ENCODE measurements at places on chromosomes 4 and X.

- DNase-seq, result no peak
These were observed 47.9 kb downstream of the HSD17B13 start for GRCh38 chr4:87274803-87275202.

DNA sequence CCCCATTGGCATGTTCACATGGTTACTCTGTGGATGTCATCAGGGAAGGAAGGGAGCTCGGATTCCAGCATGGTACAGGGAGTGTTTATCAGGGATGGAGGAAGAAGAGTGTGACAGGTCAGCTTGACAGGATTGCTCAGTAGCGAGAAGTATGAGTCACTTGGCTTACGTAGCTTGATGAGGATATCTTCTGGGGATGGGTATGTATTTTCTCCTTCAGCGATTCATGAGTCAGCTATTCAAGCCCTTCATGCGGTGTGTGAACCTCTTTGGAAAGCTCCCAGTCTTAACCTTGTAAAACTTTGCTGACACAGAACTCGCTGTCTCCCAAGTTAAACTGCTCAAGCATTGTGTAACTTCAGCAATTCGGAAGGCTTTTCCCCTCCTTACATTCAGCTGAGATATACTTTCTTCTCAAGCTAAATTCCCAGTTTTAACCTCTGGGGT is 275.4 kb downstream of the ARHGAP10 start:
- DNase-seq, result peak; percentile 14

- no peak for DNase-seq
These were observed 88.1 kb downstream of the TSPAN5 start for GRCh38 chr4:98570151-98570797.

- peak; percentile 18 for DNase-seq
These were observed 239.3 kb downstream of the GRIA2 start for GRCh38 chr4:157459785-157460184.

DNA sequence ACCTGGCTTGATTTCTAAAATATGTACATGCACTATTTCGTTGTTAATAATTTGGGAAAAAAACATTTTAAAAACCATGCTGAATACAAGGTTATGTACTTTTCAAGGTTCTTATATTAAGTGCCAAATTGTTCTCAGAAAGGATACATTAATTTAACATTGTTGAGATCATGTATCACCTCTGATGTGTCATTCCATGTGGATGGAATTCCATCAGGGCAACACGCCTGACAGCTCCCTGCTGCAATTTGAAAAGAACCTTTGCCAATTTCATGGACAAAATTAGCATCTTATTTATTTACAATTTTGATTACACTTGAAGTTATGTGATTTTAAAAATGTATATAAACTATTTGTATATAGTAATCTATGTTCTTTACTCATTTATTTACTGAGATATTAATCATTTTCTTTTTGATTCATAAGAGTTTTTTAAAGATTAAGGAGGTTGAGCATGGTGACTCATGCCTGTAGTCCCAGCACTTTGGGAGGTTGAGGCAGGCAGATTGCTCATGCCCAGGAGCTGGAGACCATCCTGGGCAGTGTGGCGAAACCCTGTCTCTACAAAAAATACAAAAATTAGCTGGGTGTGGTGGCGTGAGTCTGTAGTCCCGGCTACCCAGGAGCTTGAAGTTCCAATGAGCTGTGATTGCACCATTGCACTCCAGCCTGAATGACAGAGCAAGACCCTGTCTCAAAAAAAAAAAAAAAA is 142.8 kb downstream of the ENPP6 start:
- no peak for DNase-seq

DNA sequence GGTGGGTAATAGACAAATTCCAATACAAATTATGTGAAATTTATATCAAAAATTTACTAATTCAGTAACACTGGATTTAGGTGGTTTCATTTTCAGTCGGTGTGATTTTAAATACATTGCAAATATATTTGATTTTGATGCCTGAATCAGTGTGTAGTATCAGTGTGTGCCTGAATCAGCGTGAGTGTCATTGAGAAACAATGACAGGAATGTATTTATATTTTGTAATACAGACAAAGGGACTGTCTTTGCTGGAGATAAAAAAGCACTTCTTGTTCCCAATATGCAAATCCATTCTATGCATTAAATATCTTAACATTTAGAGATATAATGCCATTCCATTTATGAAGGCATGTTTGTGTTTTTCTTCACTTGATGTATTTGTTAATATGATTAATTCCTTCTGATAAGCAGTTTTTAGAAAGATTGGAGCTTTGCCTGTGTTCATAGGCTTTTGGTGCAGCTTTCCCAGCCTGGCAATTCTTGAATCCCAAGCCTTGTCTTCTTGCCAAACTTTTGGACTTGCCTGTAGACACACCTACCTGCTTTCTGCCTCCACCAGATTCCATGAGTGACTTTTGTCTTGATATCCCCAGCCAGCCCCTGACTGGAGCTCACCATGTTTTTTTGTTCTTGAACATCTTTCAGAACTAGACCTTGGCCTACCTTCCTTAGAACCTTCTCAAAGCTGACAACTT is 243.8 kb downstream of the ADGRL3 start:
- DNase-seq, result no peak

DNA sequence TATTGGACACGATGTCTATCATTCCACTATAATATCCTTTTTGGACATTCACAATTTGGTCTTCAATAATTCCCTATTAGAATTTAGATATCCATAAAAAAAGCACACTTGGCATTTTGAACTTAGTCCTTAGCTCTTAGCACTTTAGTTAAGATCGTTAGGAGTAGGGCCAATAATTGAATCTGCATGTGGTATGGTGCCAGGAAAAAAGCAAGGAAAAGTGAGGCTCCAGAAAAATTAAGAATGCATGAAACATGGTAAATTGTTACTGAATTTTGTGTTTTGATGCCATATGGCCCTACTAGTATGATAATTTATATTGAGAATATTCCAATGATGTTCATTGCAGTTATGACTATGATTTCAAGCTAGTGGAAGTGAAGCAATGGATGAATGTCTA is 53.6 kb upstream of the TEX13A start:
- DNase-seq, result no peak

- no peak for DNase-seq
These were observed 319.1 kb downstream of the GPAT3 start for GRCh38 chr4:83855044-83855443.

DNA sequence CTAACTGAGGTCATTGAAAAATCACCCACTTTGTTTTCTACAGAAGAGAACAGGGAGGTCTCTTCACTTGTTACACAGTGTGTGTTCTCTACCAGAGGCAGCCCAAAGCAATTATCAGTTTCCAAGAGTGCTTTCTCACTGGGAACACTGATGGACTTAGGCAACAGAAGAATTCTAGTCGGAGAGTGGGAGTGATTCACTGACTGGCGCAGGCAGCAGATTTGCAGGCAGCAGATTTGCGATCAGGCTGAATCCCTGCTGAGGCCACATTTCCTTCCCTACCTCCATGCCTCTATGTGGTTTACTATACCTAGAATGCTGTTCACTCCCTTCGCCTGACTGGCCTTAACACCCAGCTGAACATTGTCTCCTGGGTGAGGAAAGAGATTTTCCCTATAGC is 6.6 kb downstream of the OCIAD2 start:
- no peak for DNase-seq

DNA sequence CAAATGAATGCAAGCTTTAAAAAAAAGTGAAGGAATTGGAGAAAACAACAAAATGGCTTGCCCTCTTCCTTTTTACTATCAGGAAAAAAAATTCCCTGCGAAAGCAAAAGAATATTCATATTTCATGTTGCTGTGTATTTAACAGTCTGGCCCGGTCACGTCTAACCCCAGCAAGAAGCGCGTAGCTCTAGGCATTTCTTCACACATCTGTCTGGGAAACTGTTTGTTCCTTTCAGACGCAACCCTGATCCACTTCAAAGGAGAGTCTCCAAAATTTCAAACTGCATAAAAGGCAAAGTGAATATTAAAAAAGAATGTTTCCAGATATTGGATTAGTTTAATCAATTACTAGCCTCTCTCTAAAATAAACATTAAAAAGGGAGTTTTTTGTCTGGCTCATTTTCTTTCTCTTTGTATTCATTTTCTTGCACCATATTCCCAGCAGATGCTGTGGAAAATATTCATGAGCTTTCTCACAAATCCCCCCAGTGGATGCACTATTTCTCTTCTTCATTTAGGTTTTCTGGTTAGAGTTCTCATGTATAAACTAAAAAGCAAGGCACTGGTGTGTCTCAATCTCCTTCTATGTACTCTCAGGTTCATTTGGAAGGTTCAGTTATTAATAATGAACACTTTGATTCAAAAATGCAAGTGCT is 145.3 kb downstream of the MID1 start:
- DNase-seq, result no peak

DNA sequence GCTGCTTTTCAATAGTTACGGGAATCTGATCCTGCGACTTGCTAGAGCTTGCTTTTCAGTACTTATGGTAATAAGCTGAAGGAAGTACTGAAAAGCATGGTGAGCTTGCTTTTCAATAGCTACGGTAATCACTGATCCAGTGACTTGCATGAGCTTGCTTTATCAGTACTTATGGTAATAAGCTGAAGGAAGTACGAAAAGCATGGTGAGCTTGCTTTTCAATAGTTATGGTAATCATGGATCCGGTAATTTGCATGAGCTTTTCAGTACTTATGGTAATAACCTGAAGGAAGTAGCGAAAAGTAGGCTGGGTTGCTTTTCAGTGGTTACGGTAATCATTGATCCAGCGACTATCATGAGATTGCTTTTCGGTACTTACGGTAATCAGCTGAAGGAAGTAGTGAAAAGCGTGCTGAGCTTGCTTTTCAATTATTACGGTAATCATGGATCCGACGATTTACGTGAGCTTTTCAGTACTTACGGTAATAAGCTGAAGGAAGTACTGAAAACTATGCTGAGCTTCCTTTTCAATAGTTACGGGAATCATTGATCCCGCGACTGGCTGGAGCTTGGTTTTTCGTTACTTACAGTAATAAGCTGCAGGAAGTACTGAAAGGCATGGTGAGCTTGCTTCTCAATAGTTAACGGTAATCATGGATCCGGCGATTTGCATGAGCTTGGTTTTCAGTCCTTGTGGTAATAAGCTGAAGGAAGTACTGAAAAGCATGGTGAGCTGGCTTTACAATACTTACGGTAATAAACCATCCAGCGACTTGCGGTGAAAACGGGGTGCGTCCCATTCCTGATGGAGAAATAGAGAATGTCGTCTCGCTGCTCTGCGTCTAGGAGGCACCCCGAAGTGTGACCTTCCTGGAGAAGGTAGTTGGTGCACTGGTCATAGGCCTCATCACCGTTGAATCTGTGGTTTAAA is 6.5 kb downstream of the CRLF2 start:
- peak; percentile 66 for DNase-seq

DNA sequence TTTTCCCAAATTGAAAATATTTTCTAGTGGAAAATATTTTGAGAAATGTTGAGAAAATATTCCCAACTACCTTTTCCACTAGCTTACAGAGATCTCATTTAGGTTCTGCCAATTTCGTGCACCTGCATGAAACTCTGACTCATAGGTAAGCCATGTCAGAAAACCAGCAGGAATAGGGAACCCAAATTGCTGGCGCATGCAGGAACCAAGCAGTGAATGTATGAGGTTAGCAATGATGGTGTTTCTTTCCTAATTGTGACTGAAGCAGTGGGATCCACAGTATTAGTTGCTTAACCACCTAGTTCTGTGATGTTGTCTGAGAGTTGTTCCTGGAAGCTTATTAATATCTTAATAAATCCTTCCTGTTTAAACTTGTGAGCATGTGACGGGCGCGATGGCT is 381.0 kb upstream of the TRAM1L1 start:
- no peak for DNase-seq

- DNase-seq, result no peak
These were observed 1.8 kb upstream of the GPR82 start for GRCh38 chrX:41722214-41722613.

- no peak for DNase-seq
These were observed 105.6 kb upstream of the SMIM31 start for GRCh38 chr4:164648151-164648848.

DNA sequence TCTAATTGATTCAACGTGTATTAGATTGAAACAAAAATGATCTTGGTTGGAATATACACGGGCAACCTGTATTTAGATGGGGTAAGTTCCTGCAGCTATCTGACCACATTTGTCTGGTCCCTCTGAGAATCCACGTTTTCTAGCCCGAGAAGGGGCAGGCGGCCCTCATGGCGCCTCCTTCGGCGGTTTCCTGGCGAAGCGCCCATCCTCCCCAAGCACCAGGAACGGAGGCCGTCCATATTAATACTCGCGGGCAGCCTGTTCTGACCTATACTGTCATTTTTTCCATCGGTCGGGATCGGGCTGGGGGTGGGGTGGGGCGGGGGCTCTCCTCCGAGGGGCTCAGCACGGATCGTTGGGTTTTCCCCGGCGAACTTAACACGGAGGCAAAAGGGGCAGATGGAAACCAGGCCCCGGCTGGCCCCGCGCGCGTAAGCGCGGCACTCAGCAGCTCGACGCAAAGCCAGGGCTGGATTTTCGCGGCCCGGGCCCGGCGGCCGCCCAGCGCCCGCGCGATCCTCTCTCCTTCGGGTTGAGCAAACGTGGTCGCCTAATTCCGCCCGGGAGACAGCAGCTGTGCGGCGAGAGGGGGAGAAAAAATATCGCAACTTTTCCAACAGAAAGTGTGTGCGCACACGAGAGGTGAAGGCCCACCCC is 77.2 kb upstream of the BCOR start:
- no peak for DNase-seq

- DNase-seq, result no peak
These were observed 107.1 kb downstream of the ANXA10 start for GRCh38 chr4:168199260-168199957.

- DNase-seq, result no peak
These were observed at the start of gene S100P for GRCh38 chr4:6693231-6694176. S100P (plus strand) TSS chr4:6693878; CDS start chr4:6693933, 55 bp downstream.

DNA sequence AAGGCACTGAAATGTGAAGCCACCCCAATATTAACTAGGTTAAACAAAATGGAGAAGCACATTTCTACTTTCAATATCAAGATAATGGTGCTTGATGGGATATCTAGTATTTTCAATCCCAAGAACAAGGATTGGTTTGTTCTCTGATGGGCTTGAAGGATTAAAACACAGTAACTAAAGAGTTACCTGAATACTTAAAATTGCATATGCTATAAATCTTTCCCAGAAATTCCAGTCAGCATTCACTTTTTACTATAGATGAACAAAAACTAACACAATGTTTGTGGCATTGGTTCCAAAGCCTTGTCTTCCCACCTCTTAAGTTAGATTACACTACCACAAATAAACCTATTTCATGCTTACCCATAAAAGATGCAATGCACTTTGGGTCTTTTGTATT is 3.9 kb upstream of the PCDH10 start:
- no peak for DNase-seq

DNA sequence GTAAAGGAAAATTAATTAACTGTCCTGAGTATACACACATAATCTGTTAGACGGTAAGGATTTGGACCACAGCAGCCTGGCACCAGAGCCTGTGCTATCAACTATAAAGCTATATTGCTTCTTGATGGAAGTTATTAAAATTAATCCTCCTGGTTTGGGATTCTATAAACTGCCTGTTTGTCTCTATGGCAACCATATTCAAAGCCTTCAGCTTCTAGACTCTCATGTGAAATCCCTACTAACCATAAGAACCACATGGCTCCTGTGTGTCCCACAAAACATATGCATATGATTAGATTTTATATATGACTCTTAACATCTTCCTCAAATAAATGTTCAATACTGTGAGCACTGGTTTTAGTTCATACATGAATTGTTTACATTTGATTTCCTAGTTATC is 380.8 kb downstream of the ANKRD50 start:
- no peak for DNase-seq

All from iPS-NIHi11 (cell line).